ENCODE measurements at places on chromosomes 7 and 10. TPM values are rescaled to one million over a fixed set of nuclear protein-coding genes. Genes with fewer than 3 reads are reported as not detected.

- DNase-seq = no peak
These were observed 22.7 kb upstream of the AGFG2 start for GRCh38 chr7:100516135-100516812.

- DNase-seq = no peak
These were observed 3.3 kb upstream of the CAMK2G start for GRCh38 chr10:73877533-73878160.

GRCh38 chr10:76774987-76775603 is 862.5 kb downstream of the KCNMA1 start:
- DNase-seq = no peak

DNA sequence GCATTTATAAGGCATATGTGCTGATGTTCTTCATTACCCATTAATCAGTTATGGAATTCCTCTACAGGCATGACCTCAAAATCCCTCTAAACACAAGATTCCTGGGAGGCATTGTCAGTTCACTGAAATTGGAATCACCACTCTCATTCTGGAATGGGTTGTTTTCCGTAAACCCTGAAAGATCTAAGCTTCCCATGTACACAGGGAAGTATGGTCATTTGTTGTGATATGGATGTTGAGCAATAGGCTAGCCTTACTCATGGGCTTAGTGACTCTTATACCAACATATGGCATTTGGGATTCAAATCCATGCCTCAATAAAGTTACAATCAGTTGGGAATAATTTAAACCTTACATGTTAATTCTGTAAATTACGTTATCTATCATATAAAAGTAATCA is 258.0 kb downstream of the XPNPEP1 start:
- no peak for DNase-seq

DNA sequence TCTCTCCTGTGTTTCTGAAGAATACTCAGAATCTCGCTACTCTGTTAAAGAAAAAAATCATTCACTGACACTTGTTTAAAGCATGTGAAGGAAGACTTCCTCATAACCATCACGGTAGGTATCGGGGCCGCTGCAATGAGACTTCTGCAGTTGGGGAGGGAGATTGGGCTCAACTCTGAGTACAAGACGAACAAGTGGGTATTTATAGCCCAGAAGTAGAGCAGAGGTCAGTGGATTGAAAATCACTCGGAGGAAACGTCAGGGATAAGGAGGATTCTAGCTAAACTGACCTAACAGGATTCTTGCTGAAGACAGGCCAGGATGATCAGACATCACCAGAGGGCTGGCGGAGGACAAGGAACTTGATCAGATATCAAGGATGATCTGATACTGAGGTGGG is 33.3 kb downstream of the ITPRIP start:
- no peak for DNase-seq

- no peak for DNase-seq
These were observed 3.8 kb upstream of the NRCAM start for GRCh38 chr7:108459922-108460551.

DNA sequence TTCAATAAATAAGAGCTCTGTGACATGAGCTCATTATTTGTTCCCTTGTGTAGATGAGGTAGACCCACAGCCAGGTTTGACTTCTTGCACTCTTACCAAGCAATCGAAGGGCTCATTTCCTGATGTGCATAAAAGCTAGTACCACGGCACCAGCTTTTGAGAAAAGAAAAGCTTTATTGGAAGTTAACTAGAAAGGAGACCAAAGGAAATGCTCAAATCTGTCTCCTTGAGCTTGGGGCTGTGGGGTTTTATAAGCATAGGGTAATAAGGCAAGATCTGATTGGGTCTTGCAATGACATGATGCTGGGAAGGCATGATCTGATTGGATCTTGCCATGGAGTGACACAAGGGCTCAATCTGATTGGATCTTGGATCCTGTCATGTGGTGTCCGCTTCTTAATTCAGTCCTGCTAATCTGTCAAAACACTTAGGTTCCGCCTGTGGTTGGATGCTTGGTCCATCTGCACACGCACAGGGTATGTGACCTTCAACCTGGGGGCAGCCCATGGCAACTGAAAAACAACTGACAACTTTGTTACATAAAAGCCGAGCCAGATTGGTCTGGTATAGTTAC is 47.8 kb upstream of the FRMD4A start:
- DNase-seq = no peak

GRCh38 chr7:884191-885003 is 8.0 kb downstream of the GET4 start:
- DNase-seq = no peak

DNA sequence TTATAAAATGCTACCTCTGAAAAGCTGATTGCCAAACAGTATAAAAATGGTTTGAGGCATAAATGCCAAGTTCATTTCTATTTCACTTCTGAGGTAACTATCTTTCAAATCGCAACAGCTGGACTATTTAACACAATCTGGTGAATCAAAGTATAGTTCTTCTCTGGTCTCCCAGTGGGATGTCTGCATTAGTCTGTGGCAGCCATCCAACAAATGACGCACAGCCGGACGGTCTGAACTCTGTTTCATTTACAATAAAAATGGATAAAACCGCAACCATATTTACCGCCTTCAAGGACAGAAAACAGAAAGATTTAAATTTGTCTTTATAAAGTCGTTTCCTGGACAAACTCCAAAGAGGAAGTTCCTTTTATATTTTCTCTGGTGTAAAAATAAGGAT is 41.9 kb downstream of the ENO4 start:
- peak; percentile 16 for DNase-seq

GRCh38 chr10:43843321-43844101 is 194.8 kb upstream of the ZNF32 start:
- no peak for DNase-seq

GRCh38 chr10:3119796-3120459 is 52.6 kb downstream of the PFKP start:
- DNase-seq = no peak

GRCh38 chr7:94366832-94367231 is 27.9 kb upstream of the COL1A2 start:
- no peak for DNase-seq

- DNase-seq = peak; percentile 45
These were observed 17.3 kb downstream of the KLLN start for GRCh38 chr10:87846023-87846422.

GRCh38 chr10:7933757-7934156 is 115.5 kb downstream of the TAF3 start:
- DNase-seq = no peak

GRCh38 chr7:26857506-26858240 is 6.7 kb downstream of the SKAP2 start:
- peak; percentile 10 for DNase-seq

- no peak for DNase-seq
These were observed 198.3 kb downstream of the RPS24 start for GRCh38 chr10:78231939-78232338.

GRCh38 chr7:31679574-31680305 is 7.3 kb upstream of the PPP1R17 start:
- no peak for DNase-seq

GRCh38 chr7:153401795-153402720 is 642.5 kb downstream of the ACTR3B start:
- no peak for DNase-seq

- DNase-seq = no peak
These were observed 278.8 kb downstream of the DNAJB9 start for GRCh38 chr7:108848486-108848885.

- no peak for DNase-seq
These were observed 138.8 kb downstream of the SORCS1 start for GRCh38 chr10:107025676-107026075.

- DNase-seq = peak; percentile 38
These were observed 201.4 kb downstream of the PTEN start for GRCh38 chr10:88064608-88065382.

GRCh38 chr10:24952143-24952706 is at the start of gene PRTFDC1:
Gene PRTFDC1, minus strand, starts transcription at chr10:24952606. Its CDS starts 31 bp downstream, at chr10:24952575.
- peak; percentile 80 for DNase-seq

- no peak for DNase-seq
These were observed 22.4 kb downstream of the NPC1L1 start for GRCh38 chr7:44518761-44519160.

GFRA1 gene
- 17.4 TPM for polyA plus RNA-seq

GPC2 gene
- 3.9 TPM for polyA plus RNA-seq

ATRNL1 gene
- 2.6 TPM for polyA plus RNA-seq

COBL gene
- polyA plus RNA-seq = 30.5 TPM

ACTL6B gene
- polyA plus RNA-seq = 2.9 TPM

EPHB4 gene
- polyA plus RNA-seq = 30.4 TPM

OIT3 gene
- polyA plus RNA-seq = 9.9 TPM

CREM gene
- 24.2 TPM for polyA plus RNA-seq

ODAD2 gene
- 0.61 TPM for polyA plus RNA-seq

SSC4D gene
- 1.2 TPM for polyA plus RNA-seq
